ENCODE measurements at places on chromosomes 2 and 18.

DNA sequence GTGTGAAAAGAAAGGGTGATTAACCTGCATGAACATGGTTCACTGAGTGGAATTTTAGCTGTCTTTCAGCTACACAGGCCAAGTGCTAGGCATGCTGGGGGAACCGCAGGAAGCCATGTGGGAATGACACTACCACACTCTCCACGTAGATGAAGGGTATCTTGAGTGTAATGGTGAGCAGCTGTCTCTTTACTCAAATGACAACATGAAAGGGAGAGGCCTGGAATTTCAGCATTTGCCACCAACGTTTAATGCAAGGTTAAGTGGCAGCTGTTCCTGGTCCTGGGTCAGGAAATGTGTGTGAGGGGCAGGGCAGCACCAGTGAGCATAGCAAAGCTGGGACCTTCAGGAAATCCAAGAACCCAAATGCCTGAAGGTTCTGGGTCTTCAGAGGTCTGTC lies 588.4 kb downstream of the SLC4A3 start:
- no peak for DNase-seq

GRCh38 chr2:136030406-136030805 lies 45.0 kb upstream of the DARS1 start:
- DNase-seq: no peak

DNA sequence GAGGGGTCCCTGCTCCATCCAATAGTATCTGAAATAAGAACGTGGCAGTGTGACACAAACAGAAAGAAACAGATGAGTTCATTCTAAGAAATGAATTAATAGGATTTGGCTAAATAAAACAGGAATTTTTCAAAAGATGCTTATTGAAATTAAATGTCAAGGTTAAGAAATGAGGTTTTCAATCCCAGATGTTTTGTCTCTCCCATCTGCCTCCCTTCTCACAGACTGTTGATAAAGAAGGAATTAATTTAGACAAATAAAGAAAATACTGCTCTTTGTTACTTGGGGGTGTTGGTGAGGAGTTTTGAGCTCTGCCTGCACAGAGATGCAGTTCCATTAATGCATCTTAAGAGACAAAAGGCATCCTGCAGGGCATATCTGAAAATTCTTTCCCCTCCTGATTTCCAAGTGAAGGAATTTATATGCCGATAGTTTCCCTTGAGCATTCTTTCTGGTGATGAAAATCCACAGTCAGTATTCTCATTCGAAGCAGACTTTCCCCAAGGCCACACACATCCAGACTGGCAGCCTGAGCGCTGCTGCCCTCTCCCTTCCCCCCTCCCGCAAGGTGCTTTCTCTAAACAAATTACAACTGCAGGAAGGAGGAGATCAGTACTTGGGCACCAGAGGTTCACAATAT lies 385.4 kb upstream of the RND3 start:
- no peak for DNase-seq

- no peak for DNase-seq
Observed at GRCh38 chr18:70068981-70069380, 121.3 kb upstream of the CD226 start.

- no peak for DNase-seq
Observed at GRCh38 chr18:48683661-48684060, 144.8 kb downstream of the CTIF start.

GRCh38 chr2:225980372-225980771 lies 580.9 kb downstream of the NYAP2 start:
- DNase-seq: no peak

All from activated CD4-positive, alpha-beta T cell treated with anti-CD3 and anti-CD28 coated beads, Interleukin-2, amount 50 U/mL, for 1 hour (primary cell).